B cell (primary cell): ENCODE measurements at places on chromosomes 13 and 19.
A peak's percentile ranks its signal among the peaks of the same experiment; 100 is the strongest.

DNA sequence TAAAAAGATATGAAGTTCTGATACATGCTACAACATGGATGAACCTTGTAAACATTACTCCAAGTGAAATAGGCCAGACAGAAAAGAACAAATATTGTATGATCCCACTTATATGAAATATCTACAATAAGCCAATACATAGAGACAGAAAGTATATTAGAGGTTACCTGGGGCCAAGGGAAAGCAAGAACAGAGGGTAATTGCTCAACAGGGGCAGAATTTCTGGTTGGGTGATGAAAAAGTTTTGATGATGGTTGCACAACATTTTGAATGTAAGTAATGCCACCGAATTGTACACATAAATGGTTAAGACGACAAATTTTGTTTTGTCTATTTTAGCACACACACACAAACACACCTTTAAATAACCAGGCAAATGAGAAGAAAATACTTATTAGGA is 268.4 kb downstream of the FOXO1 start:
- no peak for DNase-seq

- peak; percentile 49 for DNase-seq
Observed at GRCh38 chr19:17332677-17333581, 1.7 kb downstream of the ANO8 start.

DNA sequence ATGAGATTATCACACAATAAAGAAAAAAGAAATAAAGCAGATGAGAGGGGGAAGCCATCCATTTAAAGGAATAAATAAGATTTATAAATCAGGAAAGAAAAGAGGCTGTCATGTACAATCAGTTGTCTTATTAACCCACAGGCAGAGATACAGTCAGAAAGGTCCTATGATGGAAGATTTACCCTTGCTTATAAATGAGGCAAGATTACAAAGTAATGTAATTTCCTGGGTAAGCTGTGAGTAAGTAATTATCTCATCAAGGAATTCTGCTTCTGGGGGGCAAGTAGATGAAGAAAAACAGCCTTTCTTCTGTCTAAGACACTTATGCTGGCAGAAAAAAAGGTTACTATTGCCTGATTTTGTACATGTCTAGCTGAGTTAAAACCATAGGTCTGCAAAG is 146.4 kb downstream of the FGF14 start:
- DNase-seq = no peak

DNA sequence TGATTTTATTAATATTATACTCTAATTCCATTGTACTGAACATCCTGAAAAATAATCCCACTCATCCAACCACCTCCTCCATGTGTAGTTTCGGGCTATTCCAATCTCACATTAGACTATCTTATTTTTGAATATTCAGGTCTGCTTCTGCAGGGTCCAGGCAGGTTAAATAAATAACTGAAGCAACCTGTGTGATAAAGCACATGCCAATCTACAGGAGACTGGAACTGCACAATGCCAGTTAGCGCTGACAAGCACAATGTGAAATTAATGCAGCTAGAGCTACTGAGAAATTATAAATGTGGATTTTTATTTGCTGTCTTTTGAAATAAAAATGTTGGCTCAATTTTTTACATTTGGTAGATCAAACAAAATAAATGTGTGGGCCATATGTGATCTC is 540.1 kb upstream of the ATXN8OS start:
- DNase-seq = no peak

DNA sequence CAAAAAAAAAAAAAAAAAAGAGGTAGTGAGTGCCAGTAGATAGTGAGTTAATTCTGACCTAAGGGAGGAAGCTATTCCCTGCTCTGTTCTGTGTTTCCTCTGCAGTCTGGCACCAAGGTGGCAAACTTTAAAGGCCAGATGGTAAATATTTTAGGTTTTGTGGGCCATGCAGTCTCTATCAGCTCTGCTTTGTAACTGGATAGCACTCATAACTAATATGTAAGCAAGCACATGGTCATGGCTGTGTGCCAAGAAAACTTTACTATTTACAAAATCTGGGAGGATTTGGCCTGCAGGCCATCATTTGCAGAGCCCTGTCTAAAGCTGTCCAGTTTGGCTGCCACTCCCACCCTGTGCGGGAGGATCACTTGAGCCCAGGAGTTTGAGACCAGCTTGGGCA is 4.3 kb downstream of the PIN1 start:
- DNase-seq = no peak

DNA sequence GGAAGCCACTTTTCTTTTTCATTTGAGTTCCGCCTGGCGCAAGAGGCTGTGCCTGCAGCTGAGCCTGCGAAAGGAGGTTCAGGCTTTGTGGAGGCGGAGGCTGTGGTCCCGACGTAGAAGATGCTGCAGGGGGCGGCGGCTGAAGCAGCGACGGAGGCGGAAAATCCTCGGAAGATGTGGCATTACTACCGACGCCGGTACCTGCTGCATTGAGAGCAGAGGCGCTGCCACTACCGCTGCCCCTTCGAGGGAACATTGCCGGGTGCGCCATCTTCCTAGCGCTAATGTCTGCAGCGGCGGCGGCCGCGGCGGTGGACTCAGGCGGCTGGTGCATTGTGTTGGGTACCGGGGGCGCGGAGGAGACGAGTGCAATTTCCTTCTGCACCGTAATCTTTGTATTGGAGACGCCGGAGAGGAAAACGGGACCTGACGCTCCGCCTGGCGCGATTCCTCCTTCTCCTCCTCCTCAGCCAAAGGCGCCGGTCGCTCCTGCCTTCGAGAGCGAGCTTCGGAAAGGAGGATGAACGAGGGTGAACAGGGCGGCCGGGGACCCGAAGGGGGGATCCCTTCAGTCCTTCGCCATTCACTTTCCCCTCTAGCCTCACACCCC is at the start of gene TSC22D1:
TSS of gene TSC22D1 (minus strand) at position 590 of the 610 bp plus-strand sequence. CDS start at position 334, 256 bp downstream.
- peak; percentile 70 for DNase-seq

- no peak for DNase-seq
Observed at GRCh38 chr13:112376050-112376681, at the start of gene SPACA7. Gene SPACA7, plus strand, starts transcription at chr13:112376355. Its CDS starts 31 bp downstream, at chr13:112376386.

DNA sequence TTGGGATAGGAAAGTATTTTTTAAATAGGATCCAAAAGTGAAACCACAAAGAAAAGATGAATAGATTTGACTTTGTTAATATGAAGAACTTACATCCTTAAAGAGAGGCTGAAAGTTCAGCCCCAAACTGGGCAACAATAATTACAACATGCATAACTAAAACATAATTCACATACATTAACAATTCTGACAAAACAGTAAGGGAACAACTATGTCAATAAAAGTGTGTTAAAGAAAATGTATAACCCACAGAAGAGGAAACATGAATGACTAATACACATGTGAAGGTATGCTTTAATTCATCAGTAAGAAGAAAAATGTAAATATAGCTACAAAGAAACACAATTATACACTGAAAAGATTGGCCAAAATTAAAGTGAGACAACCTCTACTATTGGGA is 1597.6 kb upstream of the MIR17HG start:
- DNase-seq = no peak

GRCh38 chr19:12617646-12618045 is 6.9 kb downstream of the ZNF791 start:
- DNase-seq = no peak

- no peak for DNase-seq
Observed at GRCh38 chr19:6967967-6968366, 53.3 kb downstream of the MBD3L2B start.

GRCh38 chr13:42377640-42378382 is 105.9 kb downstream of the AKAP11 start:
- DNase-seq = peak; percentile 95

GRCh38 chr13:28267497-28267896 is 129.2 kb downstream of the PAN3 start:
- DNase-seq = no peak

- peak; percentile 46 for DNase-seq
Observed at GRCh38 chr13:27822873-27823311, 30.6 kb downstream of the GSX1 start.

GRCh38 chr19:50889638-50890037 is 16.4 kb downstream of the KLK2 start:
- DNase-seq = no peak

DNA sequence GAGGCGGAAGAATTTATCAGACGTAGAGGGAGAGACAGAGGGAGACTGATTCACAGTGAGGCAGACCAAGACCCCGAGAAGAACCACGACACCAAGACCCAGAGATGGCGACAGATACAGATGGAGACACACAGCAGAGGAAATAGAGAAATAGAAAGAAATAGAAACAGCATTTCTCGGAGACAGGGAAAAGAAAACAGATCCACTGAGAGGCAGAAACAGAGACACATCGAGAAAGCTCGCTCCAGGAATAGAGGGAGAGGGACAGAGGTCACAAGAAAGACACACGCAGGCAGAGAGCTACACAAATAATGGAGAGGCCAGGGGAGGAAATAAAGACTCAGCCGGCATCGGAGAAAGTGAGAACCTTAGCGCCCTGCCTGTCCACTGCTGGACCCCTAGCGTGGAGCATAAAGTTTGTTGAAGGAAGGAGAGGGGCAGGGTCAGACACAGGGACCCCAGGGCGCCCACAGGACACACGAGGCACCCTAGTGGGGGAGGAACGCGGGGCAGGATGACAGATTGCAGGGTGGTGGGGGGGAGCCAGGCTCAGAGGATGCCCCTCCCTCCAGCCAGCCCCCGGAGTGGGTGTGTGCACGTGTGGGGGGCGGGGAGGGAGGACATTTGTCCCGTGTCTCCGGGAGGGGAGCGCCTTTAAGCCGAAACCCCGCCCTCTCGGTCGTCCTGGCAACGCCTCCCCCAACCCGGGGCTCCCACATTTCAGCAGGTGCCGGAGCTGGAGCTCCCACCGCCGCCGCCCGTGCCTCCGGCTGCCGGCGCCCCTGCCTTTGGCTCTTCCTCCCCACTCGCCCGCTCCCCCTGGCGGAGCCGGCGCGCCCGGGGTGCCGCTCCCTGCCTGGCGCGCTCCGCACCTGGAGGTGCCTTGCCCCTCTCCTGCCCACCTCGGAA is at the start of gene PRKCG:
TSS of gene PRKCG (plus strand) at position 716 of the 909 bp plus-strand sequence. CDS start 298 bp downstream, outside the sequence.
- peak; percentile 81 for DNase-seq
